ENCODE measurements at places on chromosomes 6 and 20.
A peak's percentile ranks its signal among the peaks of the same experiment; 100 is the strongest.

GRCh38 chr20:38680500-38681306, 43.6 kb upstream of the SLC32A1 start:
- DNase-seq: no peak

DNA sequence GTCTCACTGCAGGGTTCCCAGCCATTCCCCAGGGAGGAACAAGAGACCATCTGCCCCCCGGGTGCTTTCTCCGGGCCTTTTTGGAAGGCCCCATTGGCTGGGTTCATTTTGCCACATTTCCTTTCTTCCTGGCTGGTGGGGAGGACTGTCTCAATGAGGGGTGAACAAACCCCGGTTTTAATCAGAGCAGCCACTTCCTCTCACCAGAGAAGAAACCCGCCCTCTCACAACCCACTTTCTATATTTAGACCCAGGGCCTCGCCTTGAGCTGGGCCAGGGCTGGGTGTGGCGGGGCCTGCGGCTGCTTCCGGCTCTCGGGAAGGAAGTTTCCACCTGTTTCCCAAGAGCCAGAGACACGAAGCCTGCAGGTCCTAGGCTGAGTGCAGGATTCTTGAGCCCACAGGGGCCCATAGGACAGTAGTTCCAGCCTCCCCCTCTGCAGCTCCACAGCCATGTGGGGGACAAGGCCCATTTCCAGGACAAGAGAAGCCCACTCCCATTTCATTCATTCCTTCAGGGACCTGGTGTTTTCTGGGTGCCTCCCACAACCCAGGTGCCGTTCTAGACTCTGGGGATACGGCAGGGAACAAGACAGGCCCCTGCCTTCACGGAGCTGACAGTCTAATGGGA, 41.8 kb downstream of the RBM38 start:
- peak; percentile 30 for DNase-seq

DNA sequence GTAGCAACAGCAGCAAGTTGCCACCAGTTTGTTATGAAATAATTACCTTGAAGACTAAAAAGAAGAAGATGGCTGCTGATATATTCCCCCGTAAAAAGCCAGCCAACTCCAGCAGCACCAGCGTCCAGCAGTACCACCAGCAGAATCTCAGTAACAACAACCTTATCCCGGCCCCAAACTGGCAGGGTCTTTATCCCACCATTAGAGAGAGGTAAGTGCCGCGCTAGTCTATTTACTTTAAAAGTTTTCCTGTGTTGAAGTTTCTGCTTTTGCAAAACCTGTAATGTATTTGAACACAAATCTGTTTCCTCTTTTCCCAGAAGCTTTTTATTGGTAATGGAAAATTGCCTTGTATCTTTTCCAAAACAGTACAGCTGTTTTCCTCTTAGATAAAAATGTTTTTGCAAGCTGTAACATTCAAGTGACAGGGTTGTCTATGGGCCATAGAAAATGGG, 725 bp downstream of the BTBD3 start:
- no peak for DNase-seq

GRCh38 chr6:15359335-15359862, 113.5 kb downstream of the JARID2 start:
- no peak for DNase-seq

GRCh38 chr6:159540152-159540551, 152.9 kb downstream of the SOD2 start:
- DNase-seq: no peak

DNA sequence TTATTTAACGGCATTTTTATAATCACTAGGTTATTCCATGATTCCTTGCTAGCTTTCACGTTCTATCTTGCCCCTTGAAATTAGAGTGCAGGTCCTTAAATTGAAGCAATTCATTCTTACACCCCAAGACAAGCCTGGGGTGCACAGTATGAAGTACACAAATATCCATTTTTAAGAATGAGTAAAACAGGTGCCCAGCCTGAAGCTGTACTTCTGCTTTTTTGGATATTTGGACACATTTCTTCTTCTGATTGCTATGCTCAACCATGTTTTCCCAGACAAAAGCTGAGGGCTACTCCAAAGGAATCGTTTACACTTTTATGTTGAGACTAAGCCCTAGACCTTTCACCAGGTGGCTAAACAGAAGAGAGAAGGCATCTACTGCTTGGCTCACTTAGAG, 7.9 kb upstream of the TAGAP start:
- DNase-seq: no peak

DNA sequence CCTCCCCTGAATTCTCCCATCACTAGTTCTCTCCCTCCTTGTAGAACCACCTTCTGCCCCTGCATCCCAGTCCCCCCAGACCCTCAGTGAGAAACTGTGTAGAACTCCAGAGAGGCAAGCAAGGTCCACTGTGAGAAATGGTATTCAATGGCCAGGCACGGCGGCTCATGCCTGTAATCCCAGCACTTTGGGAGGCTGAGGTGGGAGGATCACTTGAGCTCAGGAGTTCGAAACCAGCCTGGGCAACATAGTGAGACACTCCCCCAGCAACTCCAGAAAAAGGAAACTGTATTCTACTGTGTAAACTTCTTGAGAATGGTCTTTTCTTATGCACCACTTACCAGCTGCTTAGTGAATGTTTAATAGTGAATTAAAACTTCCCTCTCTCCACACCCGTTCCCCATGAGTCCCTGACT, 8.2 kb upstream of the CD83 start:
- DNase-seq: no peak

DNA sequence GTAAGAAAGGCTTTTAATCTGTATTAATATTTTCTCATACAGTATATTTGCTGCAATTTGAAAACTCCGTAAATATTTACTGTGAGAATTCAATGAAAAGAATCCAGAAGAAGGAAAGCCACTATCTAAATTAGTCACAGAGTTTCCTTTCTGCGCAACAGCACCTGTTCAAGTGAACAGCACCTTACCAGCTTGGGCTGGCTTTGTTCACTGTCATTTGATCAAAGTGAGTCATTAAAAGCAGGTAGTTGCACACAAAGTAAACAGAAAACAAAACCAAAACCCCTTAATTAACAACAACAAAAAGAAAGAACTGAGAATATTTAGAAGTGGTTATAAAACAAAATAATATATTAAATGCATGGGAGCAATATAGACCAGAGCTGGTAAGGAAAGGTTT, 12.8 kb downstream of the SMLR1 start:
- no peak for DNase-seq

- no peak for DNase-seq
These were observed 700.0 kb downstream of the RFPL4B start for GRCh38 chr6:113047148-113047547.

GRCh38 chr20:47150403-47151152, 205.9 kb downstream of the ZMYND8 start:
- no peak for DNase-seq

- no peak for DNase-seq
These were observed 697.2 kb upstream of the CITED2 start for GRCh38 chr6:140071601-140072062.

GRCh38 chr20:11376998-11377397, 540.7 kb upstream of the BTBD3 start:
- DNase-seq: no peak

DNA sequence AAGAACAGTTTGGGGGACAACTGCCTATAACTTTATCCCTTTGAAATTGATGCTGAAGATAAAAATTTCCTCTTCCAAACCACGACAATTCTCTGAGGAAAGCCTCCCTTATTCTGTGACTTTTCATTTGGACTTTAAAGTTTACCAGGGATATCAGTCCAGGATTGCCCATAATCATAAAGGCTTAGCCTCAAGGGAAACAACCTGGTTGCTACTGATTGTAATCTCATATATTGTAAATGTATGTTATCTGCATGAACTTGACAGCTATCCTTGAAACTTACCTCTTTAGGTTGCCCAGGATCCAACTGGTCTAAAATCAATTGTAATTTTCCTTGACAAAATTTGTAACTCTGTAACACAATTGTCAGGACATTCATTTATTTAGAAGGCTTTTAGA, 23.8 kb downstream of the TBC1D32 start:
- no peak for DNase-seq

- no peak for DNase-seq
These were observed 1.2 kb downstream of the ELOVL2 start for GRCh38 chr6:11042750-11043377.

DNA sequence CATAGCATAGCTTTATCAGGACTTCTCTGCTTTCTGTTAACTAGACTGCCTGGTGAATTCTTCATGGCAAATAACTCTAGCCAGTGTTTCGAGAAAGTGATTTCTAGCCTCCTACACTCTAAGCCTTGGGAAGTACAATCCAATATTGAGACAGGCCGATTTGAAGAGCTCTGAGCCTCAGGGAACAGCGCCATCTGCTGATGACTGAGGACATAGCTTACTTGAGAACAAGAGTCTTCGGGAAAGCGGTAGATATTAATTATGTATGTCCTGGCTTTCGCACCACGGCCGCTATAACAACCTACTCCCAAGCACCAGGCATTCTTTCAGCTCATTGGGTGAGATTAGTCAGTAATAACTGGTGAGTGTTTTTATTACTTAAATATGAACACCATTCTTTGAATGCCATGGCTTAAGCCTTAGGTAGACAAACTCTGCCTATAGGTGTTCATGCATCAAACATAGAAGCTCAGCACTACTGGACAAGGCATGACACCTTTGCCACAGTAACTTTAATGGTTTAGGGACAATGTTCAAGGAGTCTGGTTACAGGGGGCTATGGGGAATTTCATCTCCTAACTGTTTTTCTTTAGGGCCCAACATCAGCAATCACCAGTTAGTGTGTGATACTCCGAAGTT, 518.6 kb downstream of the BMP2 start:
- no peak for DNase-seq

- DNase-seq: no peak
These were observed 178.8 kb upstream of the AFDN start for GRCh38 chr6:167647737-167648470.

GRCh38 chr20:49845060-49845459, 32.4 kb downstream of the SLC9A8 start:
- no peak for DNase-seq

All from T-helper 22 cell (primary cell).